Adipose tissue (tissue), 3 donors: ENCODE measurements at places on chromosomes 16 and 17. TPM values are rescaled to one million over a fixed set of nuclear protein-coding genes. Genes with fewer than 3 reads are reported as not detected.

The LRRC37A gene
- 0.90 TPM for polyA plus RNA-seq

The ITGB3 gene
- polyA plus RNA-seq, result 7.7 TPM

The QPRT gene
- polyA plus RNA-seq, result 11.4 TPM

The SMIM36 gene
- polyA plus RNA-seq, result not detected

The HIC1 gene
- polyA plus RNA-seq, result 1.6 TPM

The CHST4 gene
- 0.07 TPM for polyA plus RNA-seq

The ABCA9 gene
- 21.1 TPM for polyA plus RNA-seq

The TBC1D28 gene
- not detected for polyA plus RNA-seq

The MFAP4 gene
- 67.7 TPM for polyA plus RNA-seq

The ACSM2A gene
- polyA plus RNA-seq, result 0.14 TPM

The ADAM11 gene
- polyA plus RNA-seq, result 1.5 TPM

The RGS11 gene
- polyA plus RNA-seq, result 26.4 TPM

The SPNS2 gene
- polyA plus RNA-seq, result 13.5 TPM

The STX1B gene
- polyA plus RNA-seq, result 0.98 TPM

The SEC14L5 gene
- 0.67 TPM for polyA plus RNA-seq

The RPS6KB1 gene
- 12.5 TPM for polyA plus RNA-seq

The FBXW10 gene
- 0.12 TPM for polyA plus RNA-seq

The ACE gene
- polyA plus RNA-seq, result 5.7 TPM

The SLC9A5 gene
- polyA plus RNA-seq, result 0.82 TPM

The TMIGD1 gene
- polyA plus RNA-seq, result not detected

The SYNGR3 gene
- not detected for polyA plus RNA-seq

The SPAG7 gene
- polyA plus RNA-seq, result 73.9 TPM

The NLRC5 gene
- 7.3 TPM for polyA plus RNA-seq

The CACNG1 gene
- polyA plus RNA-seq, result not detected

The TEKT1 gene
- not detected for polyA plus RNA-seq

The MYH13 gene
- not detected for polyA plus RNA-seq

The CCL23 gene
- 5.3 TPM for polyA plus RNA-seq

The HOXB1 gene
- polyA plus RNA-seq, result 0.45 TPM

The LRRC75A gene
- polyA plus RNA-seq, result 1.9 TPM

The CD300LB gene
- polyA plus RNA-seq, result 0.70 TPM

The CASKIN1 gene
- polyA plus RNA-seq, result 0.22 TPM

The HBA2 gene
- 24.5 TPM for polyA plus RNA-seq

The KRTAP1-5 gene
- 0.07 TPM for polyA plus RNA-seq

The DNAH2 gene
- polyA plus RNA-seq, result 0.19 TPM

The NME1 gene
- 87.4 TPM for polyA plus RNA-seq

The CEP295NL gene
- 2.4 TPM for polyA plus RNA-seq

The ALOX12 gene
- not detected for polyA plus RNA-seq

The PLK1 gene
- 0.76 TPM for polyA plus RNA-seq

The CALB2 gene
- polyA plus RNA-seq, result 5.0 TPM

The SPNS3 gene
- polyA plus RNA-seq, result not detected

The TBC1D3G gene
- 6.2 TPM for polyA plus RNA-seq

The KRT36 gene
- polyA plus RNA-seq, result not detected

The KRTAP16-1 gene
- polyA plus RNA-seq, result not detected

The ZNF469 gene
- 0.06 TPM for polyA plus RNA-seq

The CCDC200 gene
- polyA plus RNA-seq, result 2.5 TPM

The C17orf113 gene
- 0.12 TPM for polyA plus RNA-seq

The RAPGEFL1 gene
- polyA plus RNA-seq, result 4.5 TPM

The HSF4 gene
- polyA plus RNA-seq, result 42.1 TPM

The CD300H gene
- polyA plus RNA-seq, result 0.52 TPM

The SLC35G6 gene
- polyA plus RNA-seq, result not detected

The GTF3C1 gene
- 30.7 TPM for polyA plus RNA-seq

The TPSG1 gene
- 0.10 TPM for polyA plus RNA-seq

The SNF8 gene
- 71.0 TPM for polyA plus RNA-seq

The PRDM7 gene
- polyA plus RNA-seq, result not detected

The PRKCB gene
- 3.1 TPM for polyA plus RNA-seq

The SOX15 gene
- polyA plus RNA-seq, result 0.21 TPM
